GM19239 (cell line): ENCODE measurements at places on chromosomes 1 and 21.

DNA sequence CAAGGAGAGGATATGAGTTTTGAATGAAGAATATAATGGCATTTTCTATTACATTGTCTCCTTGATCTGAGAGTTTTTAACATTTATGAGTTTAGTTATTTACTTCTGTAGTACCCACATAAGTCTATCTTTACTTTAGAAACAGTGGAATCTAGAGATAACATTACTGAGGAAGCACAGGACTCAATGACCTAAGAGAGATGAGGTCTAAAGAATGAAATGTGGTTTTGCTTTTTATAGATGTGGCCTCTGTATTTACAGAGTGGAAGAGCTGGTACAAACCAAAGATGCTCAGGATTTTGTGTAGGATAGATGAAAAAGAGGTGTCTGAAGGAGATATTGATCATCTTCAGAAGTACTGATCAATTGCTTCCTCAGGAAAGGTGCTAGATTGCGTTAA, 177.3 kb downstream of the KCTD3 start:
- no peak for DNase-seq

- DNase-seq: no peak
Measured at GRCh38 chr21:29534448-29534847, 235.7 kb downstream of the BACH1 start.

DNA sequence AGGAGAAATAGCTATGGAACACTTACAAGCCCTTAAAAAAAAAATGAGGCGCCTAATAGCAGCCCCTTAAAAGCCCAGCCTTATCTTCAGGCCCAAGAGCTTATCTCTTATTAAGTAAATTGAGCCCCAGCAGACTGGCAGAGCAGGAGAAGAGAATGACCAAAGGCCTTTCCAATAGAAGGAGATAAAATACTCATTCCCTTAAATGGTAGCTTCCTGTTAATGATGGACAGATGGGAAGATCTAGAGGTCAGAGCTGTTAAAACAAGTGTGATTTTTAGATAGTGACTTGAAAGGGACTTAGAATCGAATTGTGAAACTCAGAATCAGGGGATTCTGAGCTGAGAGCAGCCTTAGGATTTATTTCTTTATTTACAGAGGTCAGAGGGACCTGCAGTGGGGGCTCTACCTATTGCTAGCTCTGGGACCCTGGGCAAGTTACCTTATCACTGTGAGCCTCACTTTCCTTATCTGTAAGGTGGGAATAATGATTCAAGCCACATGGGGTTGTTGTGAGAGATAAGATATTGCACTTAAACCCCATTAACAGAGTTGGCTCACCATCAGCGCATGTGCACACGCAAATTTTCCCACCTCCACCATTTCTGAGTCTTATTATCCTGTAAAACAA, 101.3 kb upstream of the C8B start:
- DNase-seq: no peak

GRCh38 chr1:44903011-44903680, 60.1 kb upstream of the PTCH2 start:
- DNase-seq: no peak

- no peak for DNase-seq
Measured at GRCh38 chr1:39969531-39970270, 14.8 kb downstream of the MFSD2A start.

DNA sequence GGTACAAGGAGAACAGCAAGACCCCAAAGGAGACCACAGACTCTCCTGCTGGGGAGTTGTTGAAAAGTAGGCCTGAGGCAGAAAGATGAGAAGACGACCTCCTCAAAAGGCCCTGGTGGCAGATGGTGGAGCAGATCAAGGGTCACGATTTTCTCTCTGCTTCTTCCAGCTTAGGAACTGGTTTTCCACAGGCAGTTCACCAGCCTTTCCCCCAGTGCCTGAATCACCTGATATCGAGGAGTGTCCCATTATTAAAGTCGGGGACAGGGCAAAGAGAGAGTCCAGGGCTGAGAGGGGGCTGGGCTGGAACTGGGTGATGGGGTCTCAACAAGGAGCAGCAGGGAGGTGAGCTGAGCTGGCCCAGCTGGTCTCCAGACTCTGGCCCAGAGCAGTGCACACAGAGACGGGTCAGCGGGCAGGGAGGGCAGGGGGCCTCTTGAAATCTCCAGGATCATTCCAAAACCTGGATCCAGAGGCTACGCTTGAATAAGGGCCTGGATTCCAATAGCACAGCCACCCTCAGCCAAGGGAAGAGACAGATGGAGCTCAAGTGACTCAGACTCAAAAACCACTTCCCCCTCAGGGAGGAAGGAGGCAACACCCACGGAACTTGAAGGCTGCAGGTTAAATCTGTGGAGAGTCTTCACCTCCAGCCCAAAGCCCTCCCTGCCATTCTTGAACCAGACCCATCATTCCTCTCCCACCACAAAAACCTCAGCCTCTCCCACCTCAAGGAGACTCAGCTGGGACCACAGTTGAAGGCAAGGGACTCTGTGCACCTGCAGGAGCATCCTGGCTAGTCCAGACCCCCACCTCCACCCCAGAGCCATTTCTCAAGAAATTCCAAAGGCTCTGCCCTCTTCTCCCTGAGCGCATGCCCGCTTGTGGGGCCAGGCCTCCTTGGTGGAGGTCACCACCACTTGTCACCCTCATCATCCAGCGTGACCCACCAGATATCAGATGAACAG, at the start of gene S100A5:
TSS of gene S100A5 (minus strand) at position 541 of the 968 bp plus-strand sequence. CDS start 743 bp downstream, outside the sequence.
- no peak for DNase-seq

GRCh38 chr1:19974822-19975416, 4.5 kb downstream of the PLA2G2A start:
- no peak for DNase-seq

GRCh38 chr1:47592296-47593012, 154.6 kb downstream of the FOXD2 start:
- no peak for DNase-seq
